Activated CD4-positive, CD25-positive, alpha-beta regulatory T cell (primary cell): ENCODE measurements at places on chromosomes 2 and 18.

- no peak for DNase-seq
Observed at GRCh38 chr18:6004683-6005082, 109.4 kb upstream of the TMEM200C start.

DNA sequence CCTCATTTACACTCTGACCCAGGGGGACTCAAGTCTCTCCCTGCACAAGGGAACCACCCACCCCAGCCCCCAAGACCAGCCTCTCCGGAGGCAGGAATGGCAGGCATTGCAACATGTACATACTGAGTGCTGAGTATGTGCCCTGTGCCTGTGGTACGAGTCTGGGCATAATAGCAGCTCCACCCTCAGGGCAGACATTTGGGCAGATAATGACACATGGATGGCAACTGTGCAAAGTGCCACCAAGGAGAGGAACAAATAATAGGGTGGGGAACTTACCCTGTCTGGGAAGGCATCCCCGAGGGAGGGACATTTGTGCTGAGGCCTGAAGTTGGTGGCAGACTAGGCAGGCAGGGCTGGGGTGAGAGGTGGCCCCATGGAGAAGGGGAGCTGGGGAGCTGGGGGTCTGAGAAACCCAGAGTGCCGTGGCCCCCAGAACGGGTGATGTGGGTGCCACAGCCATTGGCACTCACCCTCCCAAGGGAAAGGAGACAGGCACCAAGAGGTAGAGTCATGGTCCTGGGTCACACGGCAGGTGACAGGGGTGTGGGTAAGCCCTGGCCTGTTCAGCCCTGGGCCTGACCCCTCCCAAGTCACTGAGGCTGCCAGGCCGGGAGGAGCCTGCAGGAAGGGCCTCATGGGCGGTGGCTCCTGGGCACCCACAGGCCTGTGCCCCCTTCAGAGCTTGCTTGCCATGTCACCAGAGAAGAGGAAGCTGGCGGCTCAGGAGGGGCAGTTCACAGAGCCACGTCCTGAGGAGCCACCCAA is 15.7 kb upstream of the GPR17 start:
- DNase-seq, result no peak

GRCh38 chr2:159225025-159226016 is 61.2 kb downstream of the WDSUB1 start:
- DNase-seq, result no peak

DNA sequence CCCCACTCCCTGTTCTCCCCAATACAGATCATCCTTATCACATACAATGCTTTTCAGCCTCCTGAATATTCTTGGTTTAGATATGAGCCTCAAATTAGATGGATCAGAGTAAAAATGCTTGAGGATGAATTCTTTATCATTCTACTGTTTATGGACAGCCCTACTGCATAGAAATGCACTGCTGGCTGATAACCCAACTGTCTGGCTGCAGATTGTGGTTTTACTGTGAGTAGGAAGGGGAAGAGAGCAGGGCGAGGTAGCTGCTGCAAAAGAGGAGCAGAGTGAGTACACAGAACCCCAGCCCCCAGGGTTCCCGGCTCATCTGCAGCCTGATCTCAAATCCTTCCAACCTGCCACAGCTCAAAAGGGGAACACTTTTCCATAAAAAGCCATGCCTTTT is 29.4 kb upstream of the NCOA1 start:
- no peak for DNase-seq

DNA sequence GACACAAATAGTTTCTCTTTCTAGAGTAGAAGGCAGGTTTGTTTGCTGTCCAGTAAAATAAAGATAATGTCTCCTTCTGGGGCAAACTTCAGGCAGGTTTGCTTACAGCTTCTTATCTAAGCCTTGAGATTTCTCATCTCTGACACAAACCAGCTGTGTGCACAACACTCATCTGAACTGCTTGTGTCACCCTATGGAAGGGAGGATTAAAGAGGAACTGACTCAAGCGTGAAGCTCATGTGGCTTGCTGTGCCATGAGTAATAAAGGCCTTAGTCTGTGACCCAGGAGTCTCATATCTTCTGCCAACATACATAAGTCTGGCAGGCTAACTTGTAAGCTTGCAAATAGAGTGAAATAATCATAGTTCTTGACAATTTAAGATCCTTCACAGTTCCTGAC is 24.2 kb upstream of the CPO start:
- no peak for DNase-seq

DNA sequence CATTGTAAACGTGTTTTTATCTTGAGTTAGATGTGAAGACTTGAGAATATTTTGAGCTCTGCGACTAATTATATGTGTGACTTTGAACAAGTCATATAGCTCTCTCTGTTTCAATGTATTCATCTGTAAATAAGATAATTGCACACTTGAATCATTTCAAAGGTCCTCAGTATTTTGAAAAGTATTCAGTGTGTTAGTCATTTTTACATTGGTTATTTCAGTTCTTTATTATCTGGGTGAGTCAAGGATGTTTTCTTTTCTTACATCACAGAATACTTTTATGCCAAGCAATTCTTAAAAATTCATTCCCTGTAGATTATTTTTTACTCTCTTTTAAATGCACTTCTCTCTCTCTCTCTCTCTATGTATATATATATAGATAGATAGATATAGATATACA is 1098.0 kb upstream of the ZEB2 start:
- no peak for DNase-seq

- DNase-seq, result no peak
Observed at GRCh38 chr2:126824663-126825062, 74.0 kb upstream of the TEX51 start.

GRCh38 chr2:44771522-44771921 is 170.0 kb upstream of the SIX3 start:
- DNase-seq, result no peak

DNA sequence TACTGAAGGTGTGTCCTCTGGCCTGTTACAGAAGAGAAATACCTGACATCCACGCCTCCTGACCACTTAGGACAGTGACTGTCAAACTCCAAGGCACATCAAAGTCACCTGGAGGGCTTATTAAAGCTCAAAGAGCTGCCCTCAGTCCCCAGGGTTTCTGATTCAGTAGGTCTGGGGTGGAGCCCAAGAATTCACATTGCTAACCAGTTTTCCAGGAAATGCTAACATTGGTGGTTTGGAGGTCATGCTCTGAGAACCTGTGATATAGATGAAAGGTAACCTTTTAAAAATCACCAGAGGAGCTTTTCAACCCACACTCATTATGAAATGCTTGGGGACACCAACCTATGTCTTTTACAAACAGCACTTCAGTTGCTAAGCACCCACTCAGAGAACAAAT is 172.3 kb downstream of the ALK start:
- DNase-seq, result no peak

DNA sequence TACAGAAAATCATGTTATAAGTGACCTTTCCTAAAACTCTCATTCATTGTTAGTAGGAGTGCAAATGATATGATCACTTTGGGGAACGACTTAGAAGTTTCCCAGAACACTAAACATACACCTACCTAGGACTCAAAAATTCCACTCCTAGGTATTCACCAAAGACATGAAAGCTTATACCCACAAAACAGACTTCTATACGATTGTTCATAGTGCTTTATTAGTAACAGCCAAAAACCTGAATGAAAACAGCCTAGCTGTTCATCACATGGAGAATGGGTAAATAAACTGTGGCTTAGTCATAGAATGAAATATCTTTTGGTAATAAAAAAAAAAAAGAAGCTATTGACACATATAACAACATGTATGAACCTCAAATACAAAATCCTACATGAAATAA is 8.8 kb downstream of the NOL10 start:
- no peak for DNase-seq

DNA sequence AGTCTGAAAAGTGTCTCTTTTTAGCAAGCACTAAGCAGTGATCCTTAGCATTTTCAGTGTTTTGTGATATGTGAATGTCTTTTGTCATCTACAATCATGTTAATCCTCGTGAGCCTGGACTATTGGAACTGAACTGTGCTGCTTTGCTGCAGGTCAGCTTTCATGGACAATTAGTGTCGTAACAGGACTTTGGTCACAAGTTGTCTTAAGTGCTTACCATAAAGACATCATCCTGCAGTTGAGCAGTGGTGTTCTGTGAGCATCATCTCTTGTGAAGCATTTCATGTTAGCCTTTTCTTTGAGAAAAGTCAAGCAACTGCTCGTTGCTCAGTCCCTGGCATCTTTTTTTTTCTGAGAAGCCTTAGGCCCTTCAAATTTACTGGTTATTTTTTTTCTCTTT is 135.9 kb downstream of the ZNF407 start:
- DNase-seq, result no peak

DNA sequence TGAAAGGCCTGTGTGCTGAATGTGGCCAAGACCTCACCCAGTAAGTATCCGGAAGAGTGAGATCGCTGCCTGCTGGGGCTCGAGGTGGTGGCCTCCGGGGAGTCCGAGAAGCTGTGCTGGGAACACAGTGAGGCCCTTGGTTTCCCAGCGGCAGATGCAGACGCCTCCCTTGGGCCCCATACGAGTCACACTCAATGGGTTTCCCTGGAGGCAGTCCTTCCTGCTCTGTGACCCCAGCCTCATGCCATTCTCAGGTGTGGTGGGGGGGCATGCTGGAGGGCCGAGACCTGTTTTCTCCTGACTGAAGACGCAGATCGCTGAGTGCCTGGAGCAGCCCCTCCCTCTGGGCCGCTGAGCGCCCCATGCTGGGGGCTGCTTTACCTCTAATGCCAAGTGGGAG is 15.7 kb downstream of the CTDP1 start:
- no peak for DNase-seq

DNA sequence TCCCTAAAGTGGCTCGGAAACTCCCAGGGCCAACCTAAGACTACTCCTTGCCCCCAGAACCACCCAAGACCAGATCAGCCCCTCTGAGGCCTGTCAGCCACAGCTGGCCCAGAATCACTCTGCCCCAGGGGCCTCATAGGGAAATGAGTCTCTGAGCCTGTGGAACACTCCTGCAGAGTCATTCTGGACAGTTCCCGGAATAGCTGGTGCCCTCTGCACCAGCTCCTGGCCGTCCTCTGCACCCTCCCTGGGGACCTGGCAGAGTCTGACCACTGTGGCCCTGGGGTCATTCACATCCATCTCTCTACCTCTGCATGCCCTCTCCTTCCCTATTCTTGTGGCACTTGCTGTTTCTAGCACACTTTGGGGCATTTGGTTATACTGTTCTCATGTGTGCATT is 14.6 kb upstream of the TMEM214 start:
- DNase-seq, result no peak

DNA sequence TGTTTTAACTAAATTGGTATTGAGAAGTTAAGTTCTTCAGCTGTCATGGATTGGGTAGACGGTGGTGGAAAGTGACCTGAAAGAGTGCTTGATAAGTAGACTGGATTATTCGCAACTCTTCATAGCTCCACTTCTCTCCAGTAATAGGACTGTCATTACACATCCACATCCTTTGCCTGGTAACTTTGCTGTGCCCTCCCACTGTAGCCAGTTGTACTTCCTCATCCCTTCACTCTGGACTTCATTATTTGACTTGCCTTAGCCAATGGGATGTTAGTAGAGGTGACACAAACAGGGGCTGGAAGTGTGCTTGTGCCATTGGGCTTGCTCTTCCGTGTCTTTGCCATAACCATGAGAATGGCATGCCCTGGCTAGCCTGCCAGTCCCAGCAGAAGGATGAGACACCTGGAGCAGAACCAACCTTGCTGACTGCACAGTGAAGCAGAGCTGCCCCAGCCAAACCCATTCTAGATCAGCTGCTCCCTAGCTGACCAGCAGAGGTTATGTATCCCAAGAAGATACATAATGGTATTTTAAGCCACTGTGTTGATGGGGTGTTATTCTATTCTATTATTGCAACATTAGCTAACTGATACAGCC is 16.9 kb downstream of the QPCT start:
- no peak for DNase-seq

- DNase-seq, result no peak
Observed at GRCh38 chr18:22604986-22605421, 187.3 kb upstream of the CTAGE1 start.

GRCh38 chr2:7288484-7288883 is 371.3 kb downstream of the RNF144A start:
- DNase-seq, result no peak

GRCh38 chr2:144152817-144153271 is 367.1 kb downstream of the ZEB2 start:
- DNase-seq, result no peak

- no peak for DNase-seq
Observed at GRCh38 chr18:70025580-70025979, 77.9 kb upstream of the CD226 start.

DNA sequence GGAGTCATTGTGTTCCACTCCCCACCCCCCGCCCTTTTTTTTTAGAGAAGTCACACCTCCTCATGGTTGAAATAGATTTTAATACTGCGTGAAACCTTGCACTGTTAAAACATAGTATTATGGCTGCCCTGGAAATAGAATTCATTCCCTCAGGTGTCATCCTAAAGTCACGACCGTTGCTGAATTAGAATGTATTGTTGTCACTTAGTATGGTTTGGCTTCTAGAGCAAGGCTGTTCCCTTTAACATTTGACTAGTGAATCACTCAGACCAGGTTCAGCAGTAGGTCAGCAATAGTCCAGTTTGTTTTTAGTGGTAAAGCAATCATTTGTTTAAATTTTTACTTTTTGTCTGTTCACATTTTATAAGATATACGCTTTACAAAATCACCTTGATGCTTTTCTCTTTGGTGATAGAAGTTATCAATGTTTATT is 1.2 kb downstream of the BABAM2 start:
- no peak for DNase-seq

- DNase-seq, result no peak
Observed at GRCh38 chr2:95074663-95075439, 46.8 kb downstream of the MRPS5 start.

GRCh38 chr2:103010751-103011150 is 248.9 kb downstream of the TMEM182 start:
- DNase-seq, result no peak

DNA sequence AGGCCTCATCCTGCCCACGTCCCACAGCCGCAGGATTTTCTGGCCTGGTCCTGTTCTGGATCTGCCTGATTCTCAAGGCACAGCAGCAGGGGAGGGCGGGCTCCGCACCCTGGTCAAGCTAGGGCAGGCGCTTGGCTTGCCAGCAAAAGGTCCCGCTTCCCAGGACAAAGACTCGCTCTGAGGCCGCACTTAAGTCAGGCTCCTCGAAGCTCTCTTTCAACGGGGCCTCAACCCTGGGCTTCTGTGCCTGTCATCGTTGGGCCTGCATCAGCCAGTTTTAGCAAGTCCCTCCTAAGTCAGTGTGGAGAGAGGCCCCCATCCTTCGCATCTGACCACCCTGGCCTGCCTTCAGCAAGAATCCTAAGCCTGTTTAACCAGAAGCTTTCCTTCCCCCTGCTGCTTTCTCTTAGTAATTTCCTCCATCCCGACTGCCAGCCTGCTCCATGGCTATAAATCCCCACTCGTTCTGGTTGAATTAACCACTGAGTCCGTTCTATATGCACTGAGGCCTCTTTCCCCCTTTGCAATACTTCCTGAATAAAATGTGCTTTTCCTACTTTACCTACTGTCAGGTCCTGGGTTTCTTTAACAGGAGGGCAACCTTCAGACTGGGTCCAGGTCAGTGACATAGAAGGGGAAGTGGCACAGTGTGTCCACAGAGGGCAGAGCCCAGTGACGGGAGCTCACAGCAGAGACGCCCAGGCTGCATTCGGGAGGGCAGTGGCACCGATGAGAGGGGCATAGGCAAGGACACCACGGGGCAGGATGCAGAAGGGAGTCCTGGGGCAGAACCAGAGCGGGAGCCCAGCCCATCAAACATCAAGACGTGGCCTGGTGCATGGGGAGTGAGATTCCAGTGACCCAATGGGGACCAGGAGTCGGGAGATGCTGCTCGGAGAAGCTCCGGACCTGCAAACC is 62.7 kb downstream of the SP110 start:
- no peak for DNase-seq

- DNase-seq, result no peak
Observed at GRCh38 chr2:205889114-205889513, 196.9 kb downstream of the INO80D start.
